OCI-M1 (cell line): ENCODE measurements at places on chromosomes 3 and 15.
A peak's percentile ranks its signal among the peaks of the same experiment; 100 is the strongest.

GRCh38 chr15:43143203-43143941, 10.0 kb downstream of the TMEM62 start:
- no peak for DNase-seq

DNA sequence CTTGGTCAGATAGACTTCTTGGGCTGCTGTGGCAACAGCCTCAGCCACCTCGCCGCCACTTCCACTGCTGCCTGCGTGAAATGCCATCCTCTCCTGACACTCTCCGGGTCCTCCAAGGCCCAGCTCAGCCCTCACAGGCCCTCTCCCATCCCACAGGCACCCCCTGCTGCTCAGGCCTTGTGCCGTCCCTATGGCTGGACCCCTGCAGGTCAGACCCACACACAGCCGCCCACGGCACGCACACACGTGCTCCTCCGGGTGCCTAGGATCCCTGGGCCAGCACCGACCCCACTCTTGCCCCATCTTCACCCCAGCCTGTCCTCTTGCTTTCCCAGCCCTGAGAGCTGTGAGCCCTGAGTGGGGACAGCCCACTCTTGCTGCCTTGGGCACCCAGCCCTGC, 19.7 kb downstream of the CFAP100 start:
- DNase-seq: no peak

DNA sequence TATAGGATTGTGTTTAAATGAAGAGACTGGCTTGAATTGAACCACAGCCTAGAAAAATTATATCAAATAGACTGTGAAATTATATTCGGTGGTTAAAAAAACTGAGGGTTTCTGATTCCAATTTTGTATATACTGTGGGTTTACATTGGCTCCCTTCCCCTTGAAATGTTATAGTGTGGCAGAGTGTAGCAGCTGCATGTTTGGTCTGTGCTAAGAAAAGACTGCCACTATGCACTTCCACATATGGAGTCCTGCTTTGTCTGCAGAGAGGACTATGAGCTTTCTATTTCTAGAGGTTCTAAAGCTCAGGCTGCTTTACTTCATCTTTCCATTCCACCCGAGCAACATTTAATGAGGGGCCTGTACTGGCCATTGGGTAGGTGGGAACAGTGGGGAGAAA, 112.3 kb downstream of the P3H2 start:
- no peak for DNase-seq

DNA sequence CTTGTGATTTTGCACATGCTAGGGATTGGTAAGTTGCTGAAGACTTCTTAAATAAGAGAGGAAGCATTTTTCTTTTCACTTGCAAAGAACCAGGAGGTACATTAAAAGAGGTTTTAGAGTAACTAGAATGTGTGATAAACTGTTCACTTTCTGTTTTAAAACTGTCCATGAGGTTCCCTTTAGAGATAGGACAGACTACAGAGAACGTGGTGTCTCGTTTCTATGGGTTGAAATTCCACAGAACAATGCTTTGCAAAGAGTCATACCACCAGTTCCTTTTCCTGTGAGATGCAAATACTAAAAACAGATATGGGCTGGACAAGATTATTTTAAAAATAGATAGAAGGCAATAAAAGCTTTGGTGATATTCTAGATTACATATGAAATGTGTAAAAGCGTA, 372.8 kb downstream of the TIGIT start:
- peak; percentile 32 for DNase-seq

DNA sequence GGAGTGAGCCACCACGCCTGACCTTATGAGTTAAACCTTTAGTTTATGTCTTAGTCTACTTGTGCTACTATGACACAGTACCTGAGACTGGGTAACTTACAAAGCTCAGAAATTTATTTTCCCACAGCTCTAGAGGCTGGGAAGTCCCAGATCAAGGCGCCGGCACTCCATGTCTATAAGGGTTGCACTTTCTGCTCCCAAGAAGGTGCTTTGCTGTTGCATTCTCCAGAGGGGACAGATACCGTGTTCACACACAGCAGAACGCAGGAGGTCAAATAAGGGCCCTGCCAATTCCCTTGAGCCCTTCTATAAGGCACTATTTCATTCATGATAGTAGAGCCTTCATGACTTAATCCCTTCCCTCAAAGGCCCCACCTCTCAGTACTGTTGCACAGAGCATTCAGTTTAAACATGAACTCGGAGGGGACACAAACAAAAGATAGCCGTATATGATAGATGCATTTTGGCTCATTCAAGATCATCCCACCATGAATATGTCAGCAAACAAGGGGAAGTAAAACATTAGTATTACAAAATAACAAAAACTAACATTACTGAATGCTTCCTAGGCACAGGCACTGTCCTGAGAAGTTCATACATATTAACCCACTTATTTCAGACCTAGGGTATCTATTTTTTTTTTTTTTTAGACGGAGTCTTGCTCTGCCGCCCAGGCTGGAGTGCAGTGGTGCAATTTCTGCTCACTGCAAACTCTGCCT, 26.5 kb downstream of the PLA1A start:
- DNase-seq: no peak

- no peak for DNase-seq
Observed at GRCh38 chr15:66017792-66018487, 148.6 kb downstream of the RAB11A start.

DNA sequence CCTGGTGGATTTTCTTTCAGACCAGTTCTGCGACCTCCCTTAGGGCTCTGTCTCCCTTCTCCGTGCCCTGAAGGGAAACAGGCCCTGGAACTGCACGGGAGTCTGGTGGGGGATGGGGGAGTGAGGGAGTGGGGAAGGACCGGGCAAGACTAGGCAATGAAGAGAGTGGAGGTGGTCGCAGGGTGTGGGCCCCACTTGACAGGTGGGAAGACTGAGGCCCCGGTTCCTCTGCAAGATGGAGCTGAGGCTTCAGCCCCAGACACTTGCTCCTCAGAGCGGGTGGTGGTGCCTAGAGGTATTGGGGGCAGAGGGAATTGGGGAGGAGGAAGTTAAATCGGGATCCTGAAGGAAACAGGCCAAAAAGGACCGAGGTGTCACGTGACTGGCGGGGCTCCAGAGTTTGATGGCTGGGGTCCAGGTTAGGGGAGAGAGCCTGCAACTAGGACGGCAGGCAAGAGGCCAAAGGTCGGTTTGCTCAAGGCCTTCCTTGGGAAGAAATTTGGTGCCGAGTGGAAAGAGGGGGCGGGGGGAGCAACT, 597 bp upstream of the CAMK1 start:
- no peak for DNase-seq

- peak; percentile 4 for DNase-seq
Observed at GRCh38 chr3:192336286-192336685, 391.1 kb downstream of the FGF12 start.

GRCh38 chr3:149332771-149333170, 665 bp downstream of the TM4SF18 start:
- no peak for DNase-seq

- DNase-seq: peak; percentile 65
Observed at GRCh38 chr3:16427103-16427965, 86.2 kb downstream of the RFTN1 start.

- peak; percentile 73 for DNase-seq
Observed at GRCh38 chr3:109731639-109732473, 394.5 kb upstream of the DPPA4 start.

- DNase-seq: peak; percentile 13
Observed at GRCh38 chr3:182384221-182384620, 409.1 kb upstream of the ATP11B start.

DNA sequence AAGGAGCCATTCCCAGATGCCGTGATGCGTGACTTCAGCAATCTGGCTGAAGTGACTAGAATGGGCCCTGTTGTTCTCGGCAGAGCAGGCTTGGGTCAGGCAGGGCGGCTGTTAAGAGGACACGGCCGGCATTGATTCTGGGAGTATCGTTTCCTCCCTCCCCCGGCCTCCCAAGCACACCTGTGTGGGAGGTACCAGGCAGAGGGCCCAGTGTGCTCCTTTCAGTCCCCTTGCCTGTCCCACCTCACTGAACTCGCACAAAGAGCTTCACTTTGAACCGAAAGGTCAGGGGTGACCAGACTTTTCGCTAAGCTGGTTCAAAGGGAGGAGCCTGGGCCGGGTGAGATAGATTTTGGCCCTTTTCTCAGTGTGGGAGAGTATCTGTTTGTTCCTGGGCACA, 92.7 kb downstream of the CEMIP start:
- no peak for DNase-seq

GRCh38 chr3:156661155-156661554, 13.2 kb upstream of the TIPARP start:
- DNase-seq: peak; percentile 16

GRCh38 chr3:172914854-172915253, 164.3 kb downstream of the ECT2 start:
- DNase-seq: no peak

DNA sequence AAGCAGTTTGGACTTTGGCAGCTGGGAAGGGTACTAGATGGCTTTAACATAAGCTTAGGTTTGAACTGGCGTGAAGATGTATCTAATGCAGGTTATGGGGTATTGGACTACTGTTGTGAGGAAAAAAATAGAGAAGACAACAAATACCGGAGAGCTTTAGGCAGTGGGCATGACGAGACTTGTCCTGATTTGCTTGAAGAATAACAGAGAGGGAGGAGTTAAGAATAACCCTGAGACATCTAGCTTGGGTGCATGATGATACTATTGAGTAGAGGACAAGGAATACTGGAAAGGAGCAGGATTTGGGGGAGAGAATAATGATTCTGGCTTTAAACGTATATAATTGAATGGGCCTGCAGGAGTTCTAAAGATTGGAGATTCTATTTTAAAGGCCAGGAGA, 249.5 kb upstream of the AZI2 start:
- no peak for DNase-seq

GRCh38 chr15:29538044-29538443, 268.4 kb upstream of the NSMCE3 start:
- peak; percentile 2 for DNase-seq

DNA sequence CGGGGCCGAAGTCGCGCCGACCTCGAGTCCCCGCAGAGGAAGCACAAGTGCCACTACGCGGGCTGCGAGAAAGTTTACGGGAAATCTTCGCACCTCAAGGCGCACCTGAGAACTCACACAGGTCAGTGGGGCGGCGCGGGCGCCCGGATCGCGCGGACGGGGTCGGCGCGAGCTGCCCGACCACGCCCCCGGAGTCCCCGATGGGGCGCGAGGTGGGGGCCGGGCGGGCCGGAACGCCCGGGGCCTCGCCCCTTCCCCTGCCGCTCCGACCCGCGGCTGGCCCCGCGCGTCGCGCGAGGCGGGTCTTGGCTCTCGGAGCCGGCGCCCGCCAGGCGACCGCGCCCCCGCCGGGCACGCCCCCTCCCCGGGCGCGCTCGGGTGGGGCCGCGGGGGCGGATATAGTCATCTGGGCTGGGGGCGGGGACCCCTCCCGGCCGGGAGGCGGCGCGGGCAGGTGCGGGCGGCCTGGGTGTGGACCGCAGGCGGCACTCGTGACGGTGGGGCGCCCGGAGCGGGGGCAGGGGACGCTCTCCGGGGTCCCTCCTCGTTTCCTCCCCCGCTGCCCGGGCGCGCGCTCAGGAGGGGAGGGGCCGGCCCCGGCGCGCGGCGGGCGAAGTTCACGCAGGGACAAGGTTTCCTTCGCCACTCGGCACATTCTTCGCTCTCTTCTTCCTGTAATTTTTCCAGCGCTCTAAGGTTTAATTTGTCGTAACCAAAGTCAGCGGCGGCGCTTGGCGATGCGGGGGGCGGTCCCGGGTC, 1.2 kb downstream of the KLF13 start:
- peak; percentile 46 for DNase-seq

DNA sequence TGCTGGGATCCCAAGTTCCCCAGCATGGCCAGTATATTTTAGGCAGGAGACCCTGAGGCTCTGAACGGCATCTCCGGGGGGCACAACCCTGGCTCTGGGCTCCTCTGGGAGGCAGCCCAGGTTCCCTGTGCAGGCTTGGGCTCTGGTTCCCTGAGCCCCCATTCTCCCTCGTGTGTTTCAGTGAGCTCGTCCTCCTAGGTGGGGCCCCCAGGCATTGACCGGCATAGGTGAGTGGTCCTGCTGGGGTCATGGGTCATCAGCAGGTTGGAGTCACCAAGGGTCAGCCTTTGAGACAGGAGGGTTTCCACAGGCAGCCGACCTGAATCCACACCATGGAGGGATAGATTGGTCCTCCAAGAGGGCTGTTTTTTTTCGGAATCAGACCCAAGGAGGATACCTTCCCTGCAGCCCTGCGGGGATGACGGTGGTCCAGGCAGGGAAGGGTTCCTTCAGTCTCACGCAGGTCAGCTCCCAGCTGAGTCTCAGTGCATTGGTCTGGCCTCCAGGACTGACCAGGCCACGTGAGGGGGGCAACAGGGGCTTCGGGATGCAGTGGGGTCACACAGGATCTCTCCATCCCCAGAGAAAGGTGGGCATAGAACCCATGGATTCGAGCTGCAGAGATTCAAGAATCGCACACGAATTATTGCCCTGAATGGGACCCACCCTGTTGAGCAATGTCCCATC, 226.0 kb downstream of the SNRPN start:
- no peak for DNase-seq

DNA sequence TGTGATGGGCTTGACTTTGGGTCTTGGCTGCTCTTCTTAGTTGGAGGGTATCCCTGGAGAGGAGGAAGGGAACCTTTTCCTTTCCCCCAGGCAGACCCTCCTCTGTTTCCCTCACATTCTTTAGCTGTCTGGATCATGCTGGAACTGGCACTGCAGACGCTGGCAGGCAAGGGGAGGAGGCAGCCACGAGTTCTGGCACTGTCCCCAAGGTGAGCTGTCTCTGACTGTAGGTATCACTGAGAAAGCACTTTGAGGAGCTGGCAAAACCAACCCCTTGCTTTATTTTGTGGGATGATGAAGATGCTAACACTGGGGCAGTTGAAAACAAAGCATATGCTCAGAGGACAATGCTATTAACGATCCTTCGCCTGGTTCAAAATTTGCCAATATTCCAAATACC, 175.0 kb downstream of the SOX2 start:
- DNase-seq: no peak

DNA sequence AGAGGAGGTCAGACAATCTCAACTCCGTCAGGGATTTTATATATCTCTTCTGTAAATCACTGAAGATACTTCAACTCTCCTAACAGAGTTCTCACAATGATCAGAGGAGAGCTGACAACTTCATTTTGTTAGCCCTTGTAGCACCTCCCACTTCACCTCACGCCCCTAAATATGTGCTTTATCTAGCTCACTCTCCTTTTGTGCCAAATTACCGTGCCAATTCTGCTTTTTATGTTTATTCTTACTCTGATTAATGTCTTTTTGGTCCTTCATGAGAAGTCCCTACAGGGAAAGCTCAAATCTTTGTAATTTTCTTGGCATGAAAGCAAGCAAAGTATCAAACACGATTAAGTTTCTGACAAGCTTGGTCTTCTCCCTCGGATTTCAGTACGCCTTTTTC, 636.1 kb upstream of the NAALADL2 start:
- no peak for DNase-seq

DNA sequence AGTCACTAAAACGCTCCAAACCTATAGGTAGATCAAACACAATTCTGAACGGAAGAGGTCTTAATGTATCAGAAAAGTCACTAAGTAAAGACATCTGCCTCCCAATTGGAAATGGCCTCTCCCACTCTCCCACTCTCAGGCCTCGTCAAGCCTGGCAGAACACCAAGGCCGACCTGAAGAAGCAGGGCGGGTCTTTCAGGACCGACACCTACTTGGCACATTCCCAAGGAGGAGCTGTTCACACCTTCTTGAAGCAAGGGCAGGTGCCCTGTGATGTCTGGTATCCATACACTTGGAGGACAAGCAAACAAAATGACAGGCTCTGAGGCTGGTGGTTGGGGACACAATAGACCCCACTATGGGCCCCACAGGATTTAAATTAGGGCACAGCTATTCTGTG, 30.0 kb downstream of the XXYLT1 start:
- DNase-seq: no peak
